Chondrocyte (in vitro differentiated cells): ENCODE measurements at places on chromosomes 1 and 21. TPM values are rescaled to one million over a fixed set of nuclear protein-coding genes. Genes with fewer than 3 reads are reported as not detected.

Gene HAO2
- total RNA-seq = not detected in 3 replicates

Gene NBPF4
- total RNA-seq = not detected in 3 replicates

Gene PCAT6
- total RNA-seq = 4.2 to 6.8 TPM (median 4.5 TPM) in 3 replicates

Gene ATF3
- total RNA-seq = 3.5 to 54.5 TPM (median 50.2 TPM) in 3 replicates

Gene FCRL5
- total RNA-seq = not detected in 3 replicates

Gene PYGO2
- total RNA-seq = 23.2 to 27.2 TPM (median 24.0 TPM) in 3 replicates

Gene AMY1B
- total RNA-seq = not detected in 3 replicates

Gene TARDBP
- 97.8 to 119 TPM (median 103 TPM) in 3 replicates for total RNA-seq

Gene F11R
- 0.54 to 0.90 TPM (median 0.68 TPM) in 3 replicates for total RNA-seq

Gene RHD
- total RNA-seq = not detected in 3 replicates

Gene SPRR1A
- total RNA-seq = not detected in 3 replicates

Gene ICOSLG
- total RNA-seq = 1.3 to 5.2 TPM (median 5.1 TPM) in 3 replicates

Gene KRTAP10-6
- not detected in 3 replicates for total RNA-seq

Gene RABGGTB
- 54.4 to 76.0 TPM (median 57.9 TPM) in 3 replicates for total RNA-seq

Gene CEP104
- 37.4 to 40.6 TPM (median 37.6 TPM) in 3 replicates for total RNA-seq

Gene NHLH1
- 0.17 to 0.18 TPM in 2 of 3 replicates, not detected in the other for total RNA-seq

Gene POGK
- total RNA-seq = 31.4 to 38.0 TPM (median 35.2 TPM) in 3 replicates
